ENCODE measurements at places on chromosomes 1 and 21. TPM values are rescaled to one million over a fixed set of nuclear protein-coding genes. Genes with fewer than 3 reads are reported as not detected.

The DFFA gene
- 22.0 TPM for total RNA-seq

The WRAP73 gene
- 12.9 TPM for total RNA-seq

The TMEM39B gene
- total RNA-seq, result 3.5 TPM

The CNR2 gene
- total RNA-seq, result not detected

The TTLL10 gene
- total RNA-seq, result not detected

The C1orf226 gene
- total RNA-seq, result 6.3 TPM

The AKR7A3 gene
- total RNA-seq, result 0.50 TPM

The KCNJ6 gene
- total RNA-seq, result under 0.01 TPM

The LAMC2 gene
- total RNA-seq, result 13.9 TPM

- no peak for DNase-seq
Measured at GRCh38 chr1:207248544-207249198, 72.8 kb upstream of the CD55 start.

- no peak for DNase-seq
Measured at GRCh38 chr1:180953291-180954004, 40.8 kb downstream of the KIAA1614 start.

DNA sequence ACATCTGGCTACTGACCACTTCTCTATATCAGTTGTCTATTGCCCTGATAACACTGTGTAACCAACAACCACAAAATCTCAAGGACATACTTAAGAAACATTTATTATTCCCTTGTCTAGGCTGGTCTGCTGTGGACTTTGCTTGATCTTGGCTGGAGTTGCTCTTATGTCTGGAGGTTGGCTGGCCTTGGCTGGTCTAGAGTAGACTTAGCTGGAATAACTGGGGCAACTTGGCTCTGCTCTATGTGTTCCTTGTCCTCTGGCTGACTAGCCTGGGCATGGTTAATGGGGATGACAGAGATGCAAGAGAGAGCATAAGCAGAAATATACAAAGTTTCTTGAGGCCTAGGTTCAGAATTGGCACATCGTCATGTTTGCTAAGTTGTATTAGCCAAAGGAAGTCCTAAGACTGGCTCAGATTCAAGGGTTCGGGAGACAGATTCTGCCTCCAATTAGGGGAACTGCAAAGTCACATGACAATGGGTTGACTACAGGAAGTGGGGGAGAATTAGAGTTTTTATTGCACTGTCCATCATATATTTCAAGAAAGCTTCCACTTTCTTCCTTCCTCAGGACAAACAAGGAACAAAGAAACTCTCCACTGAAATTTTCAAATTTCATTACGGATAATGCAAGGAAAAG is 61.4 kb upstream of the HMCN1 start:
- DNase-seq, result no peak

DNA sequence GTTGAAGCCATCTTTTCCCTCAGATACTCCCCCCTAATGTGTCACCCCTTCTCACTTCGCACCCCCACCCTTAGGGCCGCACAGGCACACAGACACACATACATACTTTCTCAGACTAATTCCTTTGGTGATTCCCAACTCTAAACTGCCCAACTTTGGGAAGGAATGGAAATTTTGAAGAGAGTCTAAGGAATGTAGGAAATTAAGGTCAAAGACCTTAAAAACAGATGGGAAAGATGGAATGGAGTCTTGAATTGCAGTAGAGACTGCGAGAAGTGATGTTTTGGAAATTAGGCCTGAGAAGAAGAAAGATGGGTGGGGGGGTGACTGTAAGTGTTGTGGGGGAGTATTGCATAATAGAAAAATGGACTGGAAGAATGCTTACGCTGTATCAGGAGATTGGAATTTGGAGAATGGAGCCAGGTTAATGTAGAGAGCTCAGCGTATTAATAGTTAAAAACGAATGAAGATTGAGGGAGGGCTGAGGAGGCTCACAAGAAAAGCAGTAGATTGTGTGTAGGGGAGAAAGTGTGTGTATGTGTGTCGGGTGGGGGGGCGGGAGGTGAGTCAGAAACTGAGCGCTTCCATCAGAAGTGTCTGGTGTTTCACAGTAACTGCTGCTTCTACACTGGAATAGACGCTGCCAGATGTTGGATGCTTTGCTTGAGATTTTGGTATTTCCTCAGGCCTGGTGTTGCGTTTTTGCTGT is 1.7 kb downstream of the PIP5K1A start:
- DNase-seq, result no peak

DNA sequence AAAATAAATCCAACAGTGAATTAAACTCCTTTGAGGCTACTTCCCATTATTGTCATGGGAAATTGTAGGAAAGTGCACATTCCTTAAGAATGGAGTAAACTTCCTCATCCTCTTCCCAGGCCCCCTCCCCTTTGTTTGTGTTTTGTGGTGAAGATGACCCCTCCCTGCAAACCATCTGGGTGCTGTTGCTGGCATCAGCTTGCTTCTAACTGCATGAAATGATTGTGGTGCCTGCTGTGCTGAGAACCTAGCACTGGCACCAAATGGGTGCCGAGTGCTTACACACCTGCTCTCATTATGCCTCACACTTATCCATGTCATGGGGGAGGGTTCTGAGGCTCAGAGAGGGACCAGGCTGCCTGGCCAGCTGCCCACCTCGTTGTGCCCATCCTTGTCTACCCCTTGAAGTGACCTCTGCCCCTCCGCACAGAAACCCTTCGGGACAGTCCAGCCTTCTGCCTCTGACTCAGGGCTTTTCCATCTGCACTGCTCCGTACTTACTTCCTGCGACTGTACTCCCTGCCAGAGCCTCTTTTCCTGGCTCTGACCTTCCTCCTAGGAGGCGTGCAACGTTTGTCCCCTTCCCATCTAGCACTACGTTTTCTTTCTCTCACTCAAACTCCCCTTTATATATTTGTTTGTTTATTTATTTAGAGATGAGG is 30.6 kb downstream of the CAPN2 start:
- DNase-seq, result no peak

DNA sequence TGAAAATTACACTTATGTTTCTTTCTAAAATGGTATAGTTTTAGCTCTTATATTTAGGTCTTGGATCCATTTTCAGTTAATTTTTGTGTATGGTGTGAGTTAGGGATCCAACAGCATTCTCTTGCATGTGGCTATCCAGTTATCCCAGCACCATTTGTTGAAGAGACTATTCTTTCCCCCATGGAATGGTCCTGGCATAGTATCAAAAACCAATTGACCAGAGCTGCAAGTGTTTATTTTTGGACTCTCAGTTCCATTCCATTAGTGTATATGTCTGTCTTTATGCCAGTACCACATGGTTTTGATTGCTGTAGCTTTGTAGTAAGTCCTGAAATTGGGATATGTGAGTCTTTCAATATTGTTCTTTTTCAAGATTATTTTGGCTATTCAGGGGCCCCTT is 14.3 kb downstream of the TTLL10 start:
- DNase-seq, result no peak

- DNase-seq, result peak; percentile 1
Measured at GRCh38 chr1:76781447-76781846, 85.8 kb upstream of the ST6GALNAC5 start.

DNA sequence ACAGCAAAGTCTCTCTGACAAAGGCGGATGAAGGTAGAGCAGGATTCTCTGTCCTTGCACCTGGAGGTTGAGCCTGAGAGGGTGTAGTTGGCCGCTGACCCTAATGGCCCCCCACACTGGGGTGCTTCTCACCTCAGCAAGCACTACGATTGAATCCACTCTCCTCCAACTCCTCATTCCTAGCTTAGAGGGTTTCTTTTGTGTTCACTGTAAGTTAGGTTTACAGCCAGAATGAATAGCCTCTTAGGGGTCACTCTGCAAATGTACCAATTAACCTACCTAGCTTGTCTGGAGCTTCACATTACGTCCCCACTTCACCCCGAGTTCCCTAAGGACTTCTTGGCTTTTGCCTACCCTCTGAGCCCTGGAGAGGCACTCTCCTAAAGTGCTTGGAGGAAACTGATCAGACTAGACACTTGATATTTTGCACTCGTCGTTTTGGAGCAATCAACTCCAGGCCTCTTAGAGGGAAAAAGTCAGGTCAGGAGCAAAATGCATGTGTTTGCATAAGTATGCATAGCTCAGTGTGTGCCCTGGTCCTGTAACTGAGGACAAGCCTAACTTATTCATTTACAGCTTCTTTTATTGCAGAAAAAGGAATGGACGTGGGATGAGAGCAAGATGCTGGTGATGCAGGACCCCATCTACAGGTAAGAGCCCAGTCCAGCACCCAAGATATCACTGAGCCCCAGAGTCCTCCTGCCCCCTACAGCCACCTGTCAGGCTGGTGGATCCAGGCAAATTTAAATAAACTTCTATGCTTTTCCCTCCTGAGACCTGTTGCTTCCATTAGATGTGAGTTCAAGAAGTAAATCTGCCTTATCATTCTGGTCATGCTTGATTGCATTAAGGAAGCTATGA is 76.4 kb downstream of the SPATA46 start:
- DNase-seq, result no peak

DNA sequence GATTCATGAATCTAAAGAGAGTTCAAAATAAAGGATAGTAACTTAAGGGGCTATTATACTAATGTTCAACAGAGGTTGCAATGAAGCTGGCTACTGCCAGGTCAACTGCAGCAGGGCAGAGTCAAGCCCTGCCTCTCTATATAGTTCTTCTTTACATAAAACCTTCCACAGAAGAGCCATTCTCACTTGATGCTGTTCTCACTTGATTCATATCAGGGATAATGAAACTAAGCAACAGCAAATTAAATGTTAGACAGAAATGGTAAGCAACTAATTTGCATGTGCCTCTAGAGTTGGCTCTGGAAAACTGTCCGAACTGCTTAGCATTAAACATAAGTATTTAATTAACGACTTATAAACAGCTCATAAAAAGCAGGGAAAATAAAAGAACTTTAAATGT is 17.4 kb downstream of the CCSAP start:
- no peak for DNase-seq

- no peak for DNase-seq
Measured at GRCh38 chr1:88302843-88303486, 381.1 kb upstream of the PKN2 start.

Data from esophagus muscularis mucosa (tissue), 4 donors.